ENCODE measurements at places on chromosomes 5 and 9.

DNA sequence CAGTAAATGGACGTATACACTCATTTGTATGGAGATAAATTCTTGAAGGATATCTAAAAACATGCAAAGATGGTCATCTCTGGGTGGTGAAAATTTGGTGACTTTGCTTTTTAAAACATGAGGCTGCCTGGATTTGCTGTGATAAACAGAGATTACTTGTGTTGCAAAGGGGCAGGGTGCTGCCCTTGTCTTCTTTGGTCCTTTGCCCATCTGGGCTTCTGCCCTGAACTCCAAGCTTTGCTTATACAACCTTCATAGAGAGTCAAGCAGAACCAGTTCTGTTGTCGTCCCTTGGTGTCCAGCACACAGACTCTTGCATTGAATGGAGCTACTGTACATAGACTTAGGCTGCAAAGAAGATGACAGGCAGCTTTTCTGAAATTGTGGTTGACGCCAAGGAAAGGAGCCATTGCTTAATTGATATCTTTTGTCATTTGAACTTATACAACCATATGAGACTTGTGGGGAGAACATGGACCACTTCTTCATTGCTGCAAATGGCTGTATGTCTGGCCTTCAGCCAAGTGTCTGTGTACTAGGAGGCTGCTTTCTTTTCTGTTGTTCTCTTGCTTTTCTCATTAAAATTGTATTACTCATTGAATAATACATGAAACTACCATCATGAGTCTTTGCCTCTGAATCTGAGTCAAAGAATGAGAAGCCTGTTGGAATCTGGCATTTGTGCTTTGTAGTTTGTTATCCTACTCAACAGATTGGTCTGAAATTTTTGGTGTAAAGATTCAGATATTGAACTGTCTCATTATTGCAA is 152.5 kb downstream of the DMRT2 start:
- no peak for DNase-seq

DNA sequence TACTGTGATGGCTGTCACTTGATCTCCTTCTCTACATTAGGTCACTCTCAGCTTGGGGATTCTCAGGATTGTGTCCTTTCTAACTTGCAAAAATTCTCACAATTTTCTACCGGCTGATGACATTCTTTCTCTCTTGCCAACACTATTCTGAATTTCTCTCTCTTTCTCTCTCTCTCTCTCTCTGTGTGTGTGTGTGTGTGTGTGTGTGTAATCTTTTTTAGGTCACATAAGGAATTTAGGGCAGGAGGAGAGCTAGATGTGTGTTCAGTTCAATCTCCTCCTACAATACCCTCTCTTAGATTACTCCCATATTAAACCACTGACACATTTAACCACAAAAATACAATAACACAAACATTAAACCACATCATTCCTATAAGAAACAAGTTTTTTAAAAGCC is 242.3 kb upstream of the NREP start:
- DNase-seq = no peak

DNA sequence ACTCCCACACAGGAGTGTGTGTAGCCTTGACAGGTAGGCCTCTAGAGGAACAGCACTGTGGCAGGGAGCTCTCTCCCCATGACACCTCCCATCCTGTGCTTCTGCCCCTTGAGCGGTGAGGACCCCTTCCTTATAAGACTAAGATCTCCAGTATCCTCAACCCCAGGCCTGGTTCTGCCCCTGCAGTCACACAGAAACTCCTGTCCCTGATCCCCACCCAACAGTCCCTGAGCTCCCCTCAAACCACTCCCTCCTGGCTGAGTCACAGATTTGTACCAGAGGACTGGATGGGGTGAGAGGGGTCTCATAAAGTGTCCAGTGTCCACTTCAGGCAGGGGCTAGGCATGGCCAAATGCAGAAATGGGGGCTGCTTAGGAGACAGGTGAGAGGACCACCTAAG is 47.8 kb upstream of the CDKN2AIPNL start:
- no peak for DNase-seq

DNA sequence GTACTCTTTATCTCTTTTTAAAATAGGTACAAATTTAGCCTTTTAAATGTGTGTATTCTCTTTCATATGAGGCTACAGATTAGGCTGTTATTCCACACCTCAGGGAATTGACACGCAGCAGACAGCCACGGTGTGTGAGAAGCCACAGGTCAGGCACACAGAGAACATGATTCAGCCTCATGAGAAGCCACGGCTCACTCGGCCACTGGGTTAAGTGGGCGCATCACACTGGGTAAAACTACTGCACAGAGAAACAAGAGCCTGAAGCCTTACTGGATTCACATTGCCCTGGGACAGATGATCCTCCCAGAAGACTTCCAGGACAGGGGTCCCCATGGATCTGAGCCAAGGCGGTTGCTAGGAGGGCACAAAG is 28.2 kb downstream of the LPCAT1 start:
- no peak for DNase-seq

DNA sequence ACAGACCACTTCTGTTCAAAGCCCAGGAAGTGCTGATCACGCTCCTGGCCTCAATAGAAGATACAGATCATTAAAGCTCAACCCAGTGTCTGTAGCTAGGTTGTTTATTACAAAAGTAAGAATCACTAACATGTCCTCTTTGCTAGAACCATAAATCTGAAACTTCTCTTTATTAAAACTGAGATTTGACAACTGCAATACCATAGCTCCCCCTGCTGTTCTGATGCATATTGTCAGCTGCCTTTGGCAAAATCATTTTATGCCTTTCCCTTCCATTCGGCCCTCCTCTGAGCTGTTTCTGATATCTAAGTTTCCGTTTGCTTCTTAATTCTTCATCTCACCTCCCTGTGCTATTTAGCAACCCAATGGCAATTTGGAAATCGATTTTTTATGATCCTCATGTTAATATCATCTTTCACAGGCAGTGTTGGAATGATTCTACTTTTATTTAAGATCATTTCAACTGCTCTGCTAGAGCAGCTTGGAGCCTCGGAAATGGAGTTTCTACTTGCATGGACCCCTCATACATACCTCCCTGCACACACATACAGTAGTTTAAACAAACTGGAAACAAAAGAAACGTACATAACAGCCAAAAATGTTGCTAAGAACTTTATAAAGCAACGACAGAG is 998.8 kb downstream of the MAT2B start:
- DNase-seq = no peak

DNA sequence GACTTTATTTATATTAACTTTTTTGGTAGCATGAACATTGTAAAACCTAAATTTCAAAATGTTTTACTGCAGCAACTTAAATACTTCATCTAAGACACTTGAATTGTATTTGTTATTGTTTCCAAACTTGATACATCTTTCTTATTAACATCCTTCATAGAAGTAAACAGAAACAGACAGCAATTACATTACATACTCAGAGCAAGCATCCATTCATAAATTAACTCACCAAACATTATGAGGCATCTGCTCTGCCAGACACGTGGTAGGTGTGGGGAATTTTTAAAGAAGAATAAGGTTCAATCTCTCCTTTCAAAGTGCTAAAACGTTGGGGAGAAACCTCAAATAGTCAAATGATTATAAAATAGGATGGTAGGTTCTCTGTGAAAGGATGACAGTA is 130.8 kb downstream of the MUSK start:
- no peak for DNase-seq

DNA sequence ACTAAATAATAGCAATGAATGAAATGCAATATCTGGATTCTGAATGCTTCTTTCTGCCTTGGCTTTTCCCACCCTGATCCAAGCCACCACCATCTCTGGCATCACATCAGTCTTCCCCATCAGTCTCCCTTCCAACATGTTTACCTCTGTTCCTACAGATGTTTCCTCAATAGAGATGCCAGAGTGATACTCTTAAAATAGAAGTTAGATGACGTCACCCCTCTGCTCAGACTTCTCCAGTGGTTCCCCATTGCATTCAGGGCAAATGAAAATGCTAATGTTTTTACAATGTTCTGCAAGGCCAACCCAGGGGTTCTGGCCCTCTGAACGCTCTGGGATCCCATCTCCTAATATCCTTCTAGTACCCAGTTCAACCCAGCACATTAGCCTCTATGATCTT is 305.8 kb downstream of the TRIM32 start:
- DNase-seq = no peak

DNA sequence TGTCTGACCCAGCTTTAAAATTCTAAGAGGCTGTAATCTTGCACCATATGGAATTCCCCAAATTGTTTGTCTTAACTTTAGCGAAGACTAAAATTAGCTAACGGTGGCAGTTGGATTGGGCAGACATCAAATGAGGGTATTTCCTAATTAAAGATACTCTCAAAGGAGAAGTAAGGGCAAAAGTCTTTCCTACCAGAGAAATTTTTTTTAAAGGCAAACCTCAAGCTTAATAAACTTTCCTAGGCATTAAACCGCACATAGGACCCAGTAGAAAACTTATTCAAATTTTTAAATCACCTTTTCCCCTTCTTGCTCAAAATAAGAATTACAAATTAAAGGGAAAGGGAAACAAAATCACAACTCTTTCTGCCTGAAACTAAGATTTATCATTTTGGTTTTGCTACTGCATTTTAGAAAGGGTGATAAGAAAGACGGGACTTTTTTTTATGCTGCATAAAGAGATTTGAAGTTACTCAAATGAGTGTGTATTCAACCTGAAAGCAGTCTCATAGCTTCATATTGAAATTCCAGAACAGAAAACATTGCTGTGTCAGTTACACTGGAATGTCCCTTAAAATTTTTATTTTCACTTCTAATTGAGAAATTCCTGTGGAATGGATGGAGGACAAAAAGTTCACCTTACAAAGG is 189.1 kb upstream of the PTGER4 start:
- DNase-seq = no peak

- DNase-seq = no peak
These were observed 296.5 kb downstream of the ARHGAP26 start for GRCh38 chr5:143066556-143067281.

- no peak for DNase-seq
These were observed 784 bp downstream of the MAMDC4 start for GRCh38 chr9:136852664-136853595.

GRCh38 chr9:2992427-2992826 is 148.5 kb upstream of the PUM3 start:
- DNase-seq = no peak

DNA sequence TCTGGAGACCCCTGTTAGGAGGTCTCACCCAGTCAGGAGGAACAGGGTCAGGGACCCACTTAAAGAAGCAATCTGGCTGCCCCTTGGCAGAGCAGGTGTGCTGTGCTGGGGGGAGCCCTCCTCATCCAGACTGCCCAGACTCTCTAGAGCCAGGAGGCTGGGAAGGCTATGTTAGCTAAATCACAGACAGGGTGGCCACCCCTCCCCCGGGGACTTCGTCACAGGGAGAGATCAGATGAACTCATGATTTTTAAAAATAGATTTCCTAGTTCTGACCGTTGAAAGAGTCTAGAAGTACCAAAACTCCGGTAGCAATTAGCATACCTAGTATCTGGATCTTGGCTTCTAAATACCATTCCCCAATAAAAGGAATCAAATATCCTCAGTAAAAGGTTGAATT is 35.0 kb upstream of the FOXB2 start:
- no peak for DNase-seq

- DNase-seq = peak; percentile 32
These were observed 131.9 kb upstream of the LPCAT1 start for GRCh38 chr5:1655496-1656270.

DNA sequence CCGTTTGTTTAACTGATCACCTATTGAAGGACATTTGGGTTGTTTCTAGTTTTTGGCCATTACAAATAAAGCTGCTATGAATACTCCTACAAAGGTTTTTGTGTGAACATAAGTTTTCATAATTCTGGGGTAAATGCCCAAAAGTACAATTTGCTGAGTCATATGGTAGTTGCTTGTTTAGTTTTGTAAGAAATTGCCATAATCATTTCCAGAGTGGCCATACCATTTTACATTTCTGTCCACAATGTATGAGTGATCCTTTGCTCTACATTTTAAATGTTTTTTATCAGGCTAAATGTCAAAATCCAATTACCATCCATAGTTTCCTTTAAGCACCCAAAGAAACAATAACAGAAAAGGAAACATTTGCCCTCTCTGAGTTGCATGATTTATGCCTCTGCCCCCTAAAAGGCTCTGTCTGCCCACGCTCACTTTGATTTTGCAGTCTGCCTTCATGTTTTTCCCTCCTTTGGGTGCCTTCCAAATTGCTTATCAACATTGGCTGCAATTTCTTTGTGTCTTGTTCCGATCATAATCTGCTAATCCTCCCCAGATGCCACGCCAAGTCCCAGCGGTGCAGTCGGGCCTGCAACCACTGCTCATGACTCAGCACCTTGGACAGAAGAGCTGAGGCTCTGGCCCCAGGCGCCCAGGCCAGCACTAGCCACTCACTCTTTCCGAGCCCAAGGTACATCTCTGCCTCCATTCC is 339.2 kb downstream of the PIK3R1 start:
- peak; percentile 66 for DNase-seq

DNA sequence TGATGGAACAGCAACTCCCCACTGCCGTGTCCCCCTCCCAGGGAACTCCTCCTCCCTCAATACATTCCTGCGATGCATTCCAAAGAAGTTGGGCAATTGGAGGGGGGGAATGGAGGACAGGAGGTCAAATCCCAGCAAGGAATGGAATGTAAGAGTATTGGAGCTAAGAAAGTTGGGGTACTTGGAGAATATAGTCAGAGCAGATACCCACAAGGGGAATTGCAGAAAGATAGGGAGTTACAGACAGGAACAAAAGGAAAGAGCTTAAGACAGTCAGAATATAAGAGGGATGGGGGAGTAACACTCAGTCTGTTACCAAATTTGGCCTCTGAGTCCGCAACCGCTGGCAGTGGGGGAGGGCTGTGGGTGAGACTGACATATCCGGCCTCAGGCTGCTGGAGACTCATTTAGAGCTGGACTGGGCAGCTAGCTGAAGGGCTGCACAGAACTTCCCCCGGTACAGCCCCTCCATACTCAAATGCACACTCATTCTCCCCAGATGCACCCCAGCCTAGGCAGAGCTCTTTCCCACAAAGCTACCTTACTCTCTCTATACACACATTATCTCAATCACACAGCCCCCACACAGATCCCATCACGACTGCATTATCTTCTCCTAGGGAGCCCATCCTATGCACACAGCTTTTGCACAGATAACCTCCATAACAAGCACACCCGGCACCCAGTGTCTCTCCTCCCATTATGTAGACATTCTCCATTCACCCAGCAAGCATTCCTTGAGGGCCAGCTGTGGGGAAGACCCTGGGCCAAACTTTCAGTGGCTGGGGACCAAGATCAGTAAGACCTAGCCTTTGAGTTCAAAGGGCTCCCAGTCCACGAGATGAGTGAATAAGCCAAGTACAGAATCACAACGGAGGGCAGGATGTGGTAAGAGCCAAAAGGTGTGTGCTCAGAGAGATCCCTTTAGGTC is 3.7 kb downstream of the TLN1 start:
- peak; percentile 85 for DNase-seq

DNA sequence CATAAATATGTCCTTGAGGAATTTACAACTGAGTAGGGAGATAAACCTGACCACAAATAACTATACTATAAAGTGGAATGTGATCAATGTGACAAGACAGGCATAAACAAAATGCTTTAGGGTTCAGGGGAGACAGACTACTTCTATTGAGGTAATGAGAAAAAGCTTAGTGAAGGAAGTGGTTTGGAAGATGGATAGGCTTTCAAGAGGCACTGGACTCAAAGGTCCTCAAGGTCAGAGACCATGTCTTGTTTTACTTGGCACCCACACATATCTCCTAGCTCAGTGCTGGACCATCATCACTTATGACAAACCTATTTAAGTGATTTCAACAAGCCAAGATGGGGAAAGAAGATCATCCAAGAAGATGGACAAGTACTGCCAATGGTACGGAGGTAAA is 257.8 kb downstream of the BNC2 start:
- no peak for DNase-seq

GRCh38 chr5:122458278-122458872 is 146.3 kb downstream of the SNCAIP start:
- no peak for DNase-seq
